ENCODE measurements at places on chromosomes 2 and 18. TPM values are rescaled to one million over a fixed set of nuclear protein-coding genes. Genes with fewer than 3 reads are reported as not detected.
A peak's percentile ranks its signal among the peaks of the same experiment; 100 is the strongest.

DNA sequence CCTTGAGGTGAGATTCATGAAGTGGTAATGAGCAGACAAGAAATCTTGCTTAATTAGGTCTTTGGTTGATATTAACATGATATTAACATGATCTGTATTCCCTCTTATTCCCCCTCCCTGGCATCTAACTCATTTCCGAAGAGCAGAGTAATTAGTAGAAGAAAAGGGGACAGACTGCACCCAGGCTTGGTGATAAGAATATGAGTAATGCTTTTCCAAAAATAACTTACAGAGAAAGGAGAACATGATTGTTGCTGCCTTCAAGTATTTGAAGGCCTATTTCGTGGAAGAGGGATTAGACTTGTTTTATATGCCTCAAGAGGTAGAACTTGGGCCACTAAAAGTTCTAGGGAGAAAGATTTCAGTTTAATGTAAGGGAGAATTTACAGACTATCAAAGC is 130.6 kb upstream of the ATP5MC3 start:
- no peak for DNase-seq

GRCh38 chr18:11283479-11284161 is 134.3 kb upstream of the PIEZO2 start:
- DNase-seq, result no peak

- no peak for DNase-seq
These were observed 22.3 kb downstream of the RNF125 start for GRCh38 chr18:32040936-32041335.

GRCh38 chr18:67410075-67411070 is 106.1 kb downstream of the DSEL start:
- no peak for DNase-seq

- no peak for DNase-seq
These were observed 18.6 kb downstream of the RASGRP3 start for GRCh38 chr2:33494877-33495641.

GRCh38 chr2:100888601-100889000 is 68.7 kb downstream of the NPAS2 start:
- DNase-seq, result no peak

GRCh38 chr2:127080226-127080937 is 26.6 kb downstream of the BIN1 start:
- no peak for DNase-seq

DNA sequence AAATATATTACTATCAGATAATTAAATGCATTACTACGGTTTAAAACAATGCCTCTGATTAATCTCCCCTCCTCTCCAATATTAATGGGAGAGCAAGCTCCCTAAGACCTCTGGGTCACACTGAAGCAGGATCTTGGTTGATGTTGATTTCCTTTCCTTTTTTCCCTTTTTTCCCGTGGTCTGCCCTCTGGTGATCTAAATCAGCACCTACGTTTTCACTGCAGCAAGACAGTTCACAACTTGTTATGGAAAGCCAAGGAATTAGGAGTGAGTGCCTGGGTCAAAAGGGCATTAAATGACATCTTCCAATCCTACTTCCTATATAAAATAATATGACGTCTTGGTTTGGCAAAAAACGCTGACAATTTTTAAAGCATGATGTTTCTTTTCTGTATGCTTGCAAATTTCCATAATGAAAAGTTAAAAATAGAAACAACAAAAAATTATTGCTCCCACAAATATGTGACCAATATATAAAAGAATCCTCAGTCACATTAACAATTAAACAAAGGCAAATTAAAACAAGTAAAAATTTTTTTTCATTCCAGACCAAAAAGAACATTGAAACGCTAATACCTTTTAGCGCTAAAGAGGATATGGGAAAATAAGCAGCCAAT is 7.9 kb upstream of the CFAP36 start:
- DNase-seq, result no peak

DNA sequence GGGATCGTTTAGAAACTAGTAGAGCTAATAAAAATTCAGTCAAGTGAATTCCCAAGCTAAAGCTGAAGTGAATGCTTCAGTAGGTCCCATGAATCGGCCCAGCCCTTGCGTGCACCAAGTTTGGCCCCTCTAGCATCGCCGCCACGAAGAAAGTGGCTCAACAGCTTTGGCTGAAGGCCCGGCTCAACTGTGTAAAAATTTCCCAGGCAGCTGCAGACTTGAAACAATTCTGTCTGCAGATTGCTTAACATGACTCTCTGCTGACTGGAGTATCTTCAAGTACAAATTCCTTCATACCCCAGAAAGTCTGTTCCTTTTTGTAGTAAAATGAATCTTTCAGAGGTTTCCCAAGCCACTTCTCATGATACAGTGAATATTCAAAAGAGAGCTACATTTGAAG is 32.7 kb downstream of the ALMS1 start:
- DNase-seq, result peak; percentile 88

DNA sequence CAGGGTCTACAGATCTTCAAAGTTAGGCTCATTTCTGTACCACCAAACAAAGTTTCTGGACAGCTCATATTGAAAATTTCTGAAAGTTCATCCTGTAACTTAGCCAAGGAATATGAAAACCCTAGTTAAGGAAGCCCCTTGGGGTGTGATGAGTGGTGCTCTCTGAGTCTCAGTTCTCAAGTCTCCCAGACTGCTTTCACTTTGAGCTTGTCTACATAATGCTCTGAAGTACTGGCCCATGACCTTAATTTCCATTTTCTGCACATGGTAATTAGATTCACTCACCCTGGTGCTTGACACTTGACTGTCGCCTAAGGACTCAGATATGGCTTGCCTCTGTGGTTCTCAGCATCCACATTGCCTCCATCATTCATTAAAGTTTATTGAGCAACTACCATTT is 51.7 kb upstream of the SATB2 start:
- DNase-seq, result no peak

- DNase-seq, result no peak
These were observed 67.6 kb upstream of the ZFP36L2 start for GRCh38 chr2:43293744-43294695.

- DNase-seq, result peak; percentile 20
These were observed 8.8 kb upstream of the PRLH start for GRCh38 chr2:237557633-237558015.

DNA sequence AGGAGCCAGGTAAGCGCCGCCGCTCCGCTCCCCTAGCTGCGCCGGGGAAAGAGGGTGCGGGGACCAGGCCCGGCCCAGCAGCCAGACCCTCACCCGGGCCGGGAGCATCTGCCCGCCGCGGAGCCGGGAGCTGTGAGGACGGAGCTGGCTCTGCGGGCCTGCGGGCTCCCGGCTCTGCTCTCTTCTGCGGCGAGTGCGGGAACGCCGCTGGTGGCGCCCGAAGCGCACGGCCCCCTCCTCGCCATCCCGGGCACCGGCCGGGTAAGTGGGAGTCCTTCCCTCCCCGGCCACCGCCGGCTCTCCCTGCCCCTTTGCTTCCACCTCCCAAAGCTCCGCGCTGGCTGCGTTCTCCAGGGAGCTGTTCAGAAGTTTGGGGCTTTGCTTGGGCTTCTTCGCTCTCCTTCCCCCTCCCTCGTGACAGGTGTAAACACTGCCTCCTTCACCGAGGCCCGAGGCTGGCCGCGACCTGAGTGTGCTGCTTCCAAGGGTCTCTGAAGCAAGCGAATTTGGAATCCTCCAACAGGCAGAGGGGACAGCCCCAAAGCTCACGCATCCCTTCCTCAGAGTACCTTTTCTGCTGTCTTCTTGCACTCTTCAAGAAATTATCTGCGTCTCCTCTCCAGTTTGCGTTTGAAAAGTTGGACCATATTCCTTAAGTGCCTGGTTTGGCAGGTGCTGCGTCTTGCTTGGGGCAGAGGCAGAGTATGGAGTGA is 632 bp downstream of the AFTPH start:
- peak; percentile 59 for DNase-seq

TUBA4B gene
- not detected for total RNA-seq

CHMP3 gene
- total RNA-seq, result 154 TPM

All from aorta (tissue), 5 donors.